ENCODE measurements at places on chromosomes 1 and 21.

DNA sequence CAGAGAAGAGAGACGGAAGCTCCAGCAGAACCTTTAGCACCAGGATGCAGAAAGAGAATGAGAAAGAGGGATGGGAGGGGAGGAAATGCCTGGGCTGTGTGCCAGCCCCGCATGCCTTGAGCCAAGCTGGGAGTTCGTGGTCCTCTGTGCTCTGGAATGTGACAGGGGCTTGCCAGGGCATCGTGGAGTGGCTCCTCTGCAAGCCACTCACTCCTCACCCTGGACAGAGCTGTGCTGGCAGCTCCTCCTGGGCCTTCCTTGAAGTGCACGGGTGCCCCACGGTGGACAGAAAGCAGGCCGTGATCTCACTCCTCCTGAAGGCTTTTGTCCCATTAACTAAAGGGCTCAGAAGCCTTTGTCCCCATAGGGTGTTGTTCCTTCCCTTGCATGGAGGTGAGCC is 34.8 kb upstream of the PRELP start:
- DNase-seq, result no peak

GRCh38 chr1:6384962-6385361 is 8.6 kb downstream of the ACOT7 start:
- no peak for DNase-seq

DNA sequence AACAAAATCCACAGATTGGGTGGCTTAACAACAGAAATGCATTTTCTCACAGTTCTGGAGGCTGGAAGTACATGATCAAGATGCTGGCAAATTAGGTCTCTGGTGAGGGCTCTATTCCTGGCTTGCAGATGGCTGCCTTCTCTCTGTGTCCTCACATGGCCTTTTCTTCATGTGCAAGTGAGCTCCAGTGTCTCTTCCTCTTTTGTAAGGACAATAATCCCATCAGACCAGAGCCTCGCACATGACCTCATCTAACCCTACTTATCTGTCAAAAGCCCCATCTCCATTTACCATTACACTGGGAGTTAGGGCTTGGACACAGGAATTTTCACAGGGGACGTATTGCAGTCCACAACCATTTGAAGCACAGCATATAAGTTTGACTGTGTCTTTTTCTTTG is 181.6 kb downstream of the NEGR1 start:
- no peak for DNase-seq

- no peak for DNase-seq
Measured at GRCh38 chr1:167157114-167157513, 63.2 kb downstream of the STYXL2 start.

DNA sequence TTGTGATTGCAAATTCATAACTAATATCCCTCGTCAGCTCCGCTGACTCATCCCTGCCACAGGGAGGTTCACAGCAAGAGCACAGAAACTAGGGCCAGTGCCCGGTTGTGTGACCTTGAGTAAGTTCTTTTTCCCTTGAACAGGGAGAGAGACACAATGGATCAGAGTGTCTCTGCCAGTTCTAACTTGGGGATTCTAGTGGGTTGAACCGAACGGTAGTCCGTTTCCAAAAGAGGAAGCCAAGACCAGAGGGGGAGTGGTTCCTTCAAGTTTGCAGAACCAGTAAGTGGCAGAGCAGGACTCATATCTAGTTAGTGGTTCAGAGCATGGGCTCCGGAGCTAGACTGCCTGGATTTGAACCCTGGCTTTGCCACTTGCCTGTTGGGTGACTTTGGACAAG is 4.9 kb upstream of the SHISA4 start:
- no peak for DNase-seq

DNA sequence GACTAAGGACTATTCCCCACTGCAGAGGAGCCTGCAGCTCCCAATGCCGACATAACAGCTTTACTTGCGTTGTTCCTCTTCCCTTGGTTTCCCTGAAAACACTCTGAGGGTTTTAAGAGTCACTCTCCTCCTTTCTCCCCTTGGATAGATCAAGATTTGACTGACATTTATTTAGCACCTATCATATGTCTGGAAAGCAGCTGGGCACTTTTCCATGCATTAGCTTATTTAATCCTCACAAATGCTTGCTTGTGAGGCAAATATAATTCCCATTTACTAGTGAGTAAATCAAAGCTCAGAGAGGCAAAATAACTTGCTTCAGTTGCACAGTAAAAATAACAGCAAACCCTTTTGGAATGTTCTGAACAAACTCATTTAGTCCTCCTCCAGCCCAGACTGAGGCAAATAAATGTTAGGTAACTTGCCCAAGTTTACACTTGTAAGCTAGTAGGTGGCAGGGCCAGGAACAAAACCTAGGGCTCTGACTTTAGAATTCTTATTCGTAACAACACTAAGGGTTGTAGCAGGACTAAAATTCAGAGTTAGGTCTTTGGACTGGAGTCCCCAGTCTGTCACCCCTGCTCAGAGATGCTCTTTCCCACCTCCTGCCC is 81.4 kb downstream of the KCND3 start:
- DNase-seq, result no peak

DNA sequence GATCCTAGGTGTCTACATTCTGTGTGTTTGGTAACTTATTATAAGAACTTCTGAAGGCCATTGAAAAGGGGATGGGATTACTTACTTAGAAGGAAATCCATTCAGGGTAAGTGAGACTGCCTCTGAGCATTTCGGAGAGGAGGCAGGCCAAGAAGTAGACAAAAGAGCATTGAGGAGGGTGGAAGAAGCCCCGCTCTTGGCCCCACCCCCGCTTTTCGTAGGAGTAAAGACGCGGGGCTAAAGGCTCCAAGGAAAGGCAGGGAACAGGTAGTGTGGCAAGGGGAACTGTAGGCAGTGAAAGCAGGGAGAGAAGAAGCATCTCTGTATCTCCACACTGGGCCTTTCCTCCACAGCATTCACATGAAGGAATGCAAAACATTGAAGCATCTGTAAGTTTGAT is 51.8 kb upstream of the GRIK1 start:
- DNase-seq, result no peak

DNA sequence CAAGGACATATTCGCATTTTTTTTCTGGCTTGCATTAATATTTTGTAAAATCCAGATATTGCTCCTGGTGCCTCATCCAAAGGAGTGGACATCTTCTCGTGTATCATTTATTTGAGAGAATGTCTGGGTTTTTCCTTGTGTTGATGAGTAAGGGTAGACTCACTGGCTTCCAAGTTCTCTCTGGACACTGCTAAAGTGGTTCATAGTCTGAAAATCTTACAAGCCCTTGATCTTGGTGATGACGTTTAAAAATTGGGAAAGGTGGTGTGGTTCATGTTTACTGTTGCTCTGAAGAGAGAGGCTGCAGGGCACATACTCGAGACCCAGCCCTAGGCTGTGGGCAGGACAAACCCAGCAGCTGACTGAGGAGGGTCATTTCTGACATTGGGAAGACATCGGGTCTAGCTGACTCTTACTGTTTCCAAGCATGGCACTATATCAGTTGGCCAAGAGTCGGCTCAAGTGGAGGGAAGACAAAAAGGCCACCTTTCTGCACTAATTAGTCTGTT is 296.2 kb downstream of the LMX1A start:
- DNase-seq, result no peak

DNA sequence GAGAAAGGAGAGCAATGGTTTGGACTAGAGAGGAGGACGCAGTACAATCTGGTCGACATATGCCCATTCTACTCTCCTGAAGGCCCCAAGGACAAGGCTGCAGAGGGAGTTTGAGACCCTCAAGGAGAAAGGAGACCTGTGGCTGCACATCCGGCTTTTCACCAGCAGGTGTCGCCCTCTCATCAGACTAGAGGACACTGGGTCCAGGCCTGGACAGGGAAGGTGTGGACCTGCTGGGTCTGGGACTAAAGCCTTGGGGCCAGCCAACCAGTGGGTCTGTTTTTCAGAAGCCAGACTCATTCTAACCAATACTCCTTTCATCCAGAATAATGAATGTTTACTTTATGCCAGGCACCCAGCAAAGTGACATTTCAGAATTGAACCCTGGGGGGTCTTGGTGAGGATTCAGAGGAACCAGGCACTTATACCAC is 5.0 kb downstream of the SRARP start:
- DNase-seq, result peak; percentile 78

- no peak for DNase-seq
Measured at GRCh38 chr1:31650161-31651088, 5.7 kb upstream of the PEF1 start.

DNA sequence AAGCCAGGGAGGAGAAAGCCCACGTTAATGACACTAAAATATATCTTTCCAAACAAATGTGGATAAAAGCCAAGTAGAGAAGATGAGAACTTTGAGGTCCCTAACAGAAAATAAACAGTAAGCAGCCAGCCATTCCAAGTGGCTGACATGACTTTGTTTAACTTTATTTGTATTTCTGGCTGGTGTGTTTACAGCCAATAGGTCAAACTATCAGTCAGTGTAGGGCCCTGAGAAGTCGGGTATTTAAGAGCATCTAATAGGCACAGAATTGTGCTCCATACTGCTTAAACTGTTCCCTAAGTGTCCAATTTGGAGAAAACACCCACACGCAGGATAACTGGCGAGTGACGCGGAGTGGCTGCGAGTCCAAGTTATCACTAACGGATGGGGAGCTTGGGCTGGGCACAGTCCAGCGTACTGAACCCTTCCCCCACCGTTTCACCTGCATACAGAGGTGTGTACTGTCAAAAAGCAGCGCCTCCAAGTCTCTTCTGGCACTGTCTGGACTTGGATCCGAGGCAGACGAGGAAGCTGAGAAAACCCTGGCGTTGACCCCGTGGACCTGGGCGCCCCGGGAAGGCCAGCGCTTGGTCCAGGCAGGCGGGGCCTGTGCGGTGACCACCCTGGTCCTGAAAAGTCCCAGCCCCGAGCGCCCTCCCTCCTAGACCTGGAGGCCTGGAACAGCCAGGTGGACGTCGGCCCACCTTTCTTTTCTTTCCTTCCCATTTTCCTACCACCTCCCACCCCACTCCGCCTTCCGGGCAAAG is 662 bp upstream of the LGALS8 start:
- no peak for DNase-seq

- no peak for DNase-seq
Measured at GRCh38 chr1:99784143-99784542, 17.7 kb upstream of the FRRS1 start.

GRCh38 chr1:79052829-79053449 is 46.4 kb upstream of the ADGRL4 start:
- DNase-seq, result no peak

GRCh38 chr21:45423201-45423955 is 18.4 kb downstream of the COL18A1 start:
- no peak for DNase-seq

DNA sequence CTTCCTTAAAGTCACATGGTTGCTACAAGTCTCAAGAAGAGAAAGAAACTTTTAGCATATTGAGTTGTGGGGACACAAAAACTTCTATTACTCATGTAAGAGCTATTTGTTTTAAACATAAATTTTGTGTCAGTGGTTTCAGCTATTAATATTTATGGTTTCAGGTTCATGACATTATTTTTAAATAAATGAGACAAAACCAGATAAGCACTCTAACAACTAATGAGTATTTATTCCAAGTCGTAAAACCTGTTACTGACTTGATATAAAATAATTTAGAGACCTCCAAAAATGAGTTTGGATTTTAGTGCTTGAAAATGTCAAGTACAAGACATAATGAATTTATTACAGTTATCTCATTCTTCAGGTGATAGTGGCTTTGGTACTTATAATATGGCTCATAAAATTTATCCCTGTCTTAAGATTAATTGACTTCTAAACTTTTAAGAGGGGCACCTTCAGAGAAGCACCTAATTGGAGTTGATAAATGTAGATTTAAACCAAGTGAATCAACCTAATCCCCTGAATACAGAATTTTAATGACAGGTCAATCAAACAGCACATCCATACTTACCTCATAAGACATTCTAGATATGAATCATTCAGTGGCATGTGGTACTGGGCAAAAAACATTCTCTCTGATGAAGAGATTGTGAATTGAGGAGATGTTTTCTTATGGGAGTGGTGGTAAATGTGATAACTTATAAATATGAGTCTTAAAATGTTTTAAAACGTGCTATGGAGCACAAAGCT is 167.7 kb upstream of the PTGFR start:
- DNase-seq, result no peak

DNA sequence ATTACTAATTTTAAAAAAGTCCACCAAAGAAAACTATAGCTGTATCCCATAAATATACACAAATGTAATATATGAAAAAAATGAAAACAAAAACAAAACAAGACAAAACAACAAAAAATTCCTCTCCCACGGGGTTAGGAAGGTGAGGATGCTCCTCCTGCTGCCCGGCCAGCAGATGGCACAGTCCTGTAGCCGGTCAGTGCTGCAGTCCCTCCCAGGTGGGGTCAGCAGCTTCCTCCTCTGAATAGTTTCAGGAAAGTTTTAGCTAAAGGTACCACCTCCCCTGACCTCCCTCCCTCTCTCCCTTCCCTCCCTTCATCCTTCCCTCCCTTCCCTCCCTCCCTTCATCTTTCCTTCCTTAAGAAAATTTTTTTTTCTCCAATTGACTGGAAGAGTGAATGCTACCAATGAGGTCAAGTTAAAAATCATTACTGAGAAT is 67.8 kb upstream of the BCL10 start:
- DNase-seq, result no peak

DNA sequence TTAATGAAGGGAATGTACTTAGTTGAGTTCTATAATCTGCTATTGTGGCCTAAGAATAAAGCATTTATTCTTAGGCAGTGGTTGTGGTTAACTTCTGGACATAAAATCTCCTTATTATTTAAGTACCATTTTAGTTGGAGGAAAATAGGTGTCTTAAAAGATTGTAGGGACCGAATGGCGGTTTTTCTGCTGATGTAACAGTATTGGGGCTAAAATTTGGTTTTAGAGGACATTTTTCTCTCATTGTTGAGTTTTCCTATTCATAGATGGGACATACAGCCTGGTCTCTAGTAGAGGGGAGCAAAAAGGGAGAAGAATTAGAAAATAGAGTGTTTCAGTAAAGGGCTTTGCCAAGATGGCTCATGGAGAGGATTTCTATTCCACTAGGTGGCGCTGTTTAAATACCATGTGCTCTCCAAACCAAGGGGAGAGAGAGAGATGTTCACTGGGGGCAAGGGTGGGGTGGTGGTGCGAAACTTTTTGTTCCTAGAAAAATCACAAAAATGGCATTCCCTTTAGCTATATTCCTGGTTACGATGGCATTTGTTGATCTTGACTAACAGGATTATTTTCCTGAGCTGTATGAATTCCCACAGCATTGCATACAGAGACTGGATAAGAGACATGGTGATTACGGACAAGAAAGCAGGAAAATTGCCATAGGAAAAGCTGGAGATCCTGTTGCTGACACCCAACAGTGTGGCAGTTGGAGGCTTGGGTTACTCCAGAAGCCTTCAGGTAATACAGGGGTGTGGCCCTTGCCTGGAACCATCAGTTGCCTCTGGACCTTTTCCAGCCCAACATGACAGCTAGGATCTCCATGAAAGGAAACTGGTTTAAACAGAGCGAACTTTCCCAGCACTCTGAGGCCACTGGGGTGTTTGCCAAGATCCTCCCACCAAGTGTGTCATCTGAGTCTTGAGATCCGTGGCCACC is 18.2 kb upstream of the FCGR2A start:
- DNase-seq, result peak; percentile 25

DNA sequence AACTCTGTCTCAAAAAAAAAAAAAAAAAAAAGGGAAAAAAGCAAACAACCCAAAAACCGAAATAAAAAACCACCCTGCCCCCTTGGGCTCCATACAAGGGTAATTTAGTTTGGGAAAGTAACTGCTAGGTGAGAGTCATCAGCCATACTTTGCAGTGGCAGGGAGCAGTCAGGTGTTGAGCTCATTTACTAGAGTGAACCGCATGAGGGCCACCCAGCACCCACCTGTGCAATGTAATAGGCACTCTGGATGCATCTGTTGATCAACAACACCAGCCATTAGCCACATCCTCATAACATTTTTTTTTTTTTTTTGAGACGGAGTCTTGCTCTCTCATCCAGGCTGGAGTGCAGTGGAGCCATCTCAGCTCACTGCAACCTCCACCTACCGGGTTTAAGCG is 9.1 kb downstream of the INAVA start:
- DNase-seq, result no peak

GRCh38 chr1:231410036-231410612 is 12.0 kb downstream of the EGLN1 start:
- DNase-seq, result no peak
